ENCODE measurements at places on chromosomes 5 and 9.

- DNase-seq: peak; percentile 69
These were observed 285.6 kb downstream of the ARHGAP26 start for GRCh38 chr5:143055596-143056338.

DNA sequence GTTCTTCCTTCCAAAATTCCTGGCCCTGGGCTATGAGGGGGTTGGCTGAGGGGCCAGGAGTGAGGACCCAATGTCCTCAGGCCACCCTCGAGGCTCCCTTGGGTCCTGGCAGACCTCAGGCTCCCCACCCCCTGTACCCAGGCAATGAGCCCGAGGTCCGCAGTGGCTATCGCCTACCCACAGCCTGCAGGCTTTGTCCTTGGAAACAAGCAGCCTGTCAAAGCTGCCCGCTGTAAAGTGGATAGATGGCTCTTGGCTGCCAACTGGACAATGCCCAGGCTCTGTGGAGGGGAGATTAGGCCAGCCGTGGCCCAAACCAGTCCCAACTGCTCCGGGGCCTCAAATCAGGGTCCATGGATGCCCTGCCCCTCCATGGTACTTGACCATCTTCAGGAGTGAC is 2.2 kb upstream of the ADGRD2 start:
- DNase-seq: no peak

DNA sequence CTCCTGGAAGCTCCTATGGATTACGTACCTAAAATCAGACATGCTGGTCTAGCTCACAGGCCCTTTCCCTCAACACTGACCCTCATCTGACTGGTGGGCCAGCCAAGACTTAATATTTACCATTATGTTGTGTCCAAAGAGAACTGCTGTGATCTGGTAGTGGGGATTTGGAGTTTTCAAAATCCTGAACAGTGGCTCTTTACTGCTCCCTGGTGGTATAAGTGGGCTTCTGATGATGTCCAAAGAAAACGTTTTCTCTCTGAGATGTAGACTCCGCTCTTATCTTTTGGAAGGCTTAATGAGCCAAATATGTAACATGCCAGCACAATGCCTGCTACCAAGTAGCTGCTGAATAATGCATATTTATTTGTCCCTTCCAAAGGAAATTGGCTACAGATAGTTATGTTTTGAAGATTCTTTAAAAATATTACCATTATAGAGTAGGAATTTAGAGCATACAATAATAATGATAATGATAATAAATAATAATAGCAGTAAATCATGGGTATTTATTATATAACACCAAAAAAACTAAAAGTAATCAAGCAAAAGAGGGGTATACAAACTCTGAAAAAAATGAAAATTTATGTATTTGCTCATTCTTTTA is 406.6 kb upstream of the TNC start:
- DNase-seq: peak; percentile 72

DNA sequence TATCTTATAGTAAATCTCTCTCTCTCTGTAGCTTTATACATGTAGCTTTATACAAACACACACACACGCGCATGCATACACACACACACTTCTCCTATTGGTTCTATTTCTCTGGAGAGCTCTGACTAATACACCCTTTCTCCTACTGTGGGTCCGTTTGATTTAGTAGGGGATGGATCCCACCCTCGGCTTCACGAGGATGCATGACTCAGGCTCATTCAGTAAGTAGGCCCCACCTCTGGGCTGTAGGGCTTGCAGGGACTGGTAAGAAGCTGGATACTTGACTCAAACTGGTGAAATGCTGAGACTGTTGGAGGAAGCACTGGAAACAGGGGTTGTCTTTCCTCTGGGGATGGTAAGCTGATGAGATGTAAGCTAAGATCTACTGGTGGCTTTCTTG is 98.7 kb downstream of the SLC24A2 start:
- DNase-seq: peak; percentile 14

DNA sequence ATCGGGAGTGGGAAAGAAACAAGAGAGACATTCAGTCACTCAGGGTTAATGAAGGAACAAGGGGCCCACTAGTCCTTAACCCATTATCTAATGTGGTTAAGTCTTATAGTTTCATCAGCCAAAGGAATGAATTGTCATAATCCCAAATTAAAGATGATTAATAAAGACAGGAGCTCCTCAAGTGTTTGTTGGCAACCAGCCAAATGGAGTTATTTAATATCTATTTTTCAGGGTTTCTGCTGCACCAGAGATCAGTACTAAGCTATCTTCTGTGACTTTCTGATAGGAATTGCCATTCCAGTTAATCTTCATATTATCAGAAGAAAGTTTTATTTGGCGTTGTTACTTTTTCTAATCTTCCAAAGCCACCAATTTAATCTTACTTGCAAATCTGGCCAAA is 34.0 kb upstream of the FCHO2 start:
- no peak for DNase-seq

DNA sequence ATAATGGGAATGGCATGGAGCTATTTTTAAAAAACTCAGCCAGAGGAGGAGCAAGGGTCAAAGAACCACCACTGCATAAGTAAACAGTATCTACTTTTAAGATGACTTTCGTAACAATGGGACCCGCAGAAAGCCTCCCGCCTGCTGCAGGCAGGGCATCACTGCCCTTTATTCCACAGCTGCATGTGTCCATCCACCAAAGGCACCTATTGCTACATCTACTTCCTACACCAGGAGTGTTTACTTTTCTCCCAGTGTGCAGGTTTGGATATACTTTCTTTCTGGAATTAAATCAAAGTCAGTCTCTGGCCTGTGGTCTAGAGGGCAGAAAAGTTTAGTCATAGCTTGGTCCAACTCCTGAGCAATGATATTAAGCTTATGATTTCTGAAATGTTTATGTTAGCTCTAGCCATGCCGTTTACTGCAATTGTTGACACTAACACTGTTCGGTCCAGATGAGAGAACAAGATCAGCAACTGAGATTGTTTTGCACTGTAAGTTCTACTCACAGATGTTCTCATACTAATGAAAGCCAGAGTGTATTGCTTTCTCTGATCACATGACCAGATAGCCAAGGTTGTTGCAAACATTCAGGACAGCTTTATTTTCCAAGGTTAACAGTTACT is 391.5 kb downstream of the FGF10 start:
- no peak for DNase-seq

- DNase-seq: no peak
These were observed 37.4 kb downstream of the PTTG1 start for GRCh38 chr5:160458806-160459800.

DNA sequence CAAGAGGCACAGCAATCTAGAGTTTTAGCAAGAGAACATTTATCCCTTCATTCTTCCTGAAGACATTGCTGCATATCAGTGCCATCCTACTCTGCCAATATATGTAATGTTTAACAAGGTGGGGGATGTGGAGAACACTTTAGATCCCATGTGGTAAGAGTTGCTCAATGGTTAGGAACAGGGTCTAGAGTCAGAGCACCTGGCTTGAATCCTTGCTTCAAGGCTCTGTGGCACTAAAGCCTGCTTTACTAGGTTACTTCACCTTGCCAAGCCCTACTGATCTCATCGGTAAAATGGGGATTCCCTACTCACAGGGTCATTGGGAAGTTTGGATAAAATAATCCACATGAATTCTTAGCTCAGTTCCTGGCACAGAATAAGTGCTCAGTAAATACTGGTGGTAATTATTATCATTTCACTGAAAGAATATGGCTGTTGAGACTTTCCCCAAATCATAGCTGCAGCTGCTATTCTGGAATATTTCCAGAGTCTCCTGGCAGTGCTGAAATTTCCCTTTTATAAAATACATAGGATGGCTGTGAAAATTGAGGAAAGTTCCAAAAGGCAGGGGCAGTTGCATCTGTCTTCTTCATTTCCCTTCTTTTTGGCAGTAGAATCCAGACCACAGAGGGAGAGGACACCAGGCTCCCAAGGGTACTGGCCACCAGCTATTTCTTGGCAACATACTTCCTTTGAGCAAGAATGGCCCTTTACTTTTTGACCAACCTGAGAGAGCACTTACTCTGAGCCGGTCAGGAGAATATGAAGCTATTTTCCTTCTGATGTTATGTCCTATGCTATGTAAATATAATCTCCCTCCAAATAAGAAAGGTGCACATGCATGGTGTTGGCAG is 142.8 kb downstream of the PALM2AKAP2 start:
- no peak for DNase-seq

DNA sequence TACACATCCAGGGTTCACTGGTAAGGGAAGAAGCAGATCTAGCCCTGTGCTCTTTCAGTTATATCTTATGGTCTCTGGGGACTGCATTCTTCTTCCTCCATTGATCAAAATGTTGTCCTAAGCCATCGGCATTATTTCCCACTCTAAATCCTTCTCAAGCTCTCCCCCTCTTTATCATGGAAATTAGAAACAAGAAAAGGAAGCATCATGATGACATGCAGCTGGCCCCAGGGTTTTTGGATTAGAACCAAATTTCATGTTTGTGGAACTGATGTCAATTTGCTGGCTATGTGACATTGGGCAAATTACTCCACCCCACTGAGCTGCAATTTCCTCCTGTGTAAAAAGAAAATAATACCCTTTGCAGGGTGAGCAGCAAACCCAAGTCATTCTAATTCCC is 39.5 kb downstream of the MFAP3 start:
- DNase-seq: no peak

- DNase-seq: peak; percentile 16
These were observed 4.4 kb downstream of the IL31RA start for GRCh38 chr5:55855509-55855908.

Data from ELR (cell line).